ENCODE measurements at places on chromosomes 4 and X.

GRCh38 chr4:24228692-24229091, 338.8 kb upstream of the PPARGC1A start:
- no peak for DNase-seq

DNA sequence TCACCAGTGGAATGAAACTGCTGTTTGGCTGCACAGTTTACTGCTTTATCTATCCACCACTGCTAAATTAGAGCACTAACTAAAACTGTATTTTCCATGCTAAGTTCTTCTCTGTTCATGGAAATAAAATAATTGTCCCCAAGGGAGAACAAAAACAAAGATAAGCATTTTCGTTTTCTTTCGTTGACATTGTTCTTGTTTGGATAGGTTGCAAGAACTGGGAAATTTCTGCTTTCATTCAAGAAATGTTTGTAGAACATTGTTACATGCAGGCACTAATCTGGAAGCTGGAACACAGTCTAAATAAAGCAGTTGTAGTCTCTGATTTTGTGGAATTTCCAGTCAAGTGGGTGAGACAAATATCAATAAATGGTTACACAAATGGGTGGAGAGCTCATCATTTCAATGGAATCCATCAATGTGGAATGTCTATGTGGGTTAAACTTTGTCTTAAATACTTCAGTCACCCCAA, 5.8 kb upstream of the CXCL8 start:
- no peak for DNase-seq

- DNase-seq, result no peak
These were observed 53.1 kb downstream of the ATXN3L start for GRCh38 chrX:13266641-13267345.

- no peak for DNase-seq
These were observed 298.1 kb downstream of the ANKRD50 start for GRCh38 chr4:124414276-124415040.

GRCh38 chr4:56783986-56784385, 37.5 kb downstream of the SPINK2 start:
- no peak for DNase-seq

GRCh38 chrX:96838537-96838936, 45.2 kb upstream of the RPA4 start:
- DNase-seq, result no peak

- no peak for DNase-seq
These were observed 477.6 kb upstream of the INTU start for GRCh38 chr4:127155116-127155515.

- DNase-seq, result no peak
These were observed 191.0 kb downstream of the PRDM5 start for GRCh38 chr4:120731561-120731960.

Measured in hematopoietic multipotent progenitor cell treated with erythropoietin and hydrocortisone succinate and interleukin-3 and kit ligand, for 8 days (in vitro differentiated cells).